ENCODE measurements at places on chromosomes 2 and 18.

GRCh38 chr18:67428158-67428557 lies 88.4 kb downstream of the DSEL start:
- no peak for DNase-seq

DNA sequence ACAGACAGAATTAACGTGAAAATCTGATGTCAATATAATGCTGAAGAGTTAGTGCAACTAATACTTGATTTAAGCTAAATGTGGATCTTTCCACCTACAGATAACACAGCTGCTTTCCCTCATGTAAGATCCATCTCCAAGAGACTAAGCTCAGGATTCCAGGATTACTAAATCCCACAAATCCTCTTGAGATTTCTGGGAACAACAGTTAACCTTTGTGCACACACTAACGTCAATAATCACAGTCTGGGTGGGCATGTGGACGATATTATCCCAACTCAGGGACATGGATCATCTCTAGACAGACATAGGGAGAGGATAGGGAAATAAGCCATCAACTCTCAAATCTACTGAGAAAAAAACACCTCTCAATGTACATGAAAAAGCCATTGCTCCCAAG lies 432.6 kb downstream of the SATB2 start:
- DNase-seq, result no peak

- no peak for DNase-seq
Observed at GRCh38 chr2:48145845-48146452, 239.7 kb upstream of the FBXO11 start.

DNA sequence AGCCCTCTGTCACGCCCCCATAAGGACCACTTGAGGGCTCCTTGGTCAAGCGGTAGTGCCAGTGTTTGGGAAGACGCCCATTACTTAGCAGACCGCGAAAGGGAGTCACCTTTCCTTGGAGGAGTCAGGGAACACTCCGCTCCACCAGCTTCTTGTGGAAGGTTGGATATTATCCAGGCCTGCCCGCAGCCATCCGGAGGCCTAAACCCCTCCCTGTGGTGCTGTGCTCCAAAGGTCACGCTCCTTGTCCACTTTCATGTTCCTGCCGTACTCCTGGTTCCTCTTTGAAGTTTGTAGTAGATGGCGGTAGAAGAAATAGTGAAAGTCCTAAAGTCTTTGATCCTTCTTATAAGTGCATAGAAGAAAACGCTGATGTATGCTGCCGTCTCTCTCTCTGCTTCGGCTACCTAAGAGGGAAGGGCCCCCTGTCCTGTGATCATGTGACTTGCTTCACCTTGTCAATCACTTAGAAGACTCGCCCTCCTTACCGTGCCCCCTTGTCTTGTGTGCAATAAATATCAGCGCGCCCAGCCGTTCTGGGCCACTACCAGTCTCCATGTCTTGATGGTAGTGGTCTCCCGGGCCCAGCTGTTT lies 1.7 kb upstream of the CATIP start:
- no peak for DNase-seq

- no peak for DNase-seq
Observed at GRCh38 chr2:200533754-200534153, 7.7 kb downstream of the SGO2 start.

DNA sequence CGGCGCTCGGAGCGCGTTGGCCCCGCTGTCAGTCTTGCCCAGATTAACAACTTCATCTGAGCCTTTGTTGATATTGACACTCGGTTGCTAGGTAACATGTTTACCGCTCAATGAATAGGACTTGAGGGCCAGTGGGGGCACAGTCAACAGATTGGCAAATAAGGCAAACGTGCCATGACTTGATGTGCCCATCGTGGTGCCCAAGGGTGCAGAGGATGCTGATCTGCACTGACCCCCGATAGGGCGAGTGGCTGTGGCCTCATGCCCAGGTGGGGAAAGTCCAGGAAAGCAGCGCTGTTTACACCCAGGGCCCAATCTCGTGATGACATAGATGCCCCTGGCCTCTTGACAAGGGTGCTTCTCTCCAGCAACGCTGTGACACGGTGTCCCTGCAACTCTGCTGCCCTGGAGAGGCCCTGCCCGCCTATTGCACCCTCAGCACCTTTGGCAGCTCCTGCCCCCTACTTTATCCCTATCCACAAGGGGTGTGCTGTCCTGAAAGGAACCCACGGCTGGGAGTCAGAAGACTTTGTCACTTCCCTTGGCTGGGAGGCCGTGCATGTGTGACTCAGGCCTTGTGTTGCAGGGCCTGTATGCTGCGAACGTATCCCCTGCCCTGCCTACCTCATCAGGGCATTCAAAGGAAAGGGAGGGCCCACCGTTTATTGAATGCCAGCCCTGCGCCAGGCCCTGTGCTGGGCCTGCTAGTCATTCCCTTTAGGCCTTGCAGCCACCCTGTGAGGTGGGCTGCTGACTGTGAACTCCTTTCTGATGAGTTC lies 158.0 kb downstream of the INHBB start:
- no peak for DNase-seq

GRCh38 chr2:186612026-186612425 lies 22.2 kb downstream of the ITGAV start:
- DNase-seq, result no peak

DNA sequence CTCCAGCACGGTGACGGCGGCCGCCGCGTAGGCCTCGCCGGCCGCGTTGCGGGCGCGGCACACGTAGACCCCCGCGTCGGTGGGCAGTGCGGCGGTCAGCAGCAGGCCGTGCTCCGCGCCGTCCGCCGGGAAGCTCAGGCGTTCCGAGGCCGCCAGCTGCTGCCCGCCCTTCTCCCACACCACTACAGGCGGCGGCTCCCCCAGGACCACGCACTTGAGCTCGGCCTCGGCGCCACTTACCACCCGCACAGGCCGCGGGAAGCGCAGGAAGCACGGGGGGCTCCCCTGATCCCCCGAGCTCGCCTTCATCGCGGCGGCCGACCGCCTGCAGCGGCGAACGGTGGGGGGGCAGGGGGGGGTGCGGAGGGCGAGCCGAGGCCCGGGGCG lies 422 bp downstream of the OBSL1 start:
- DNase-seq, result no peak

GRCh38 chr2:45494275-45494977 lies 116.6 kb downstream of the SRBD1 start:
- no peak for DNase-seq

GRCh38 chr2:99079226-99079625 lies 62.3 kb upstream of the C2orf15 start:
- DNase-seq, result no peak

DNA sequence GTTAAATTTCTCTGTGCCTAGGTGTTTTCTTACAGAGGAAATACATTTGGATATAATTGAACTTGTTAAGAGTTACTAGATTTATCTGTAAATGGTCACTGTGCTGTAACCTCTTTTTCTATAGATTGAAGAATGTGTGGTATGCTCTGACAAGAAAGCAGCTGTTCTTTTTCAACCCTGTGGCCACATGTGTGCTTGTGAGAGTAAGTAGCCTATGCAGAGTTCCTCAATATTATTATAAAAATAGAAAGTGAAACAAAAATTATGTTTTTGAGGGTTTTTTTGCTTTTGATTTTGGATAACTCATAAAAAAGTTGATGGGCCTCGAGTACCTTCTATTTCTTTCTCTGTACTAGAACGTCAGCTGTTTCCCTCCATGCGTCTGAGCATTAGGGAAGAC lies 112.4 kb downstream of the MIB1 start:
- DNase-seq, result no peak

GRCh38 chr2:111675419-111676194 lies 208.4 kb downstream of the ANAPC1 start:
- no peak for DNase-seq

- no peak for DNase-seq
Observed at GRCh38 chr2:10382354-10383061, 65.6 kb downstream of the ODC1 start.

- no peak for DNase-seq
Observed at GRCh38 chr2:116915673-116916072, 898.8 kb upstream of the DDX18 start.
